ENCODE measurements at places on chromosomes 1 and 21. TPM values are rescaled to one million over a fixed set of nuclear protein-coding genes. Genes with fewer than 3 reads are reported as not detected.

- no peak for DNase-seq
Measured at GRCh38 chr1:167364826-167365225, 144.1 kb downstream of the POU2F1 start.

- DNase-seq: no peak
Measured at GRCh38 chr1:211610779-211611556, 32.0 kb upstream of the SLC30A1 start.

- DNase-seq: no peak
Measured at GRCh38 chr21:44089001-44089911, 17.9 kb upstream of the PWP2 start.

DNA sequence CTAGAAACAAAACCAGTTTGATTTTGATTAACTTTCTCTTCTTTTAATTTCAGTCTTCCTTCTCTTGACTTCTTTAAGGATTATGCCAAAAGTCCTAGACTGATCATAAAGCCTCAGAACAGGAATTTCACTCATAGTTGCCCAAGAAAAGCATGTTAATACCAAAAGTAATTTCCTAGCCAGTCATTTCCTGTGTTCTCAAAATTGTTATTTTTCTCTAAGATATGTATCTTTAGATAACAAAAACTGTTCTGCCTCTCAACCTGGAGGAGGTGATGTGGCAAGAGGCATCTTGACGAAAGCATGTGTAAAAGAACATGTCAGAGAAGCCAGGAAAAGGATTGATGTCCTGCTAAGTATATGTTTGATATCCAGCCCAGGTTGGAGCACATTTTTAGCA lies 78.0 kb upstream of the IPO9 start:
- no peak for DNase-seq

DNA sequence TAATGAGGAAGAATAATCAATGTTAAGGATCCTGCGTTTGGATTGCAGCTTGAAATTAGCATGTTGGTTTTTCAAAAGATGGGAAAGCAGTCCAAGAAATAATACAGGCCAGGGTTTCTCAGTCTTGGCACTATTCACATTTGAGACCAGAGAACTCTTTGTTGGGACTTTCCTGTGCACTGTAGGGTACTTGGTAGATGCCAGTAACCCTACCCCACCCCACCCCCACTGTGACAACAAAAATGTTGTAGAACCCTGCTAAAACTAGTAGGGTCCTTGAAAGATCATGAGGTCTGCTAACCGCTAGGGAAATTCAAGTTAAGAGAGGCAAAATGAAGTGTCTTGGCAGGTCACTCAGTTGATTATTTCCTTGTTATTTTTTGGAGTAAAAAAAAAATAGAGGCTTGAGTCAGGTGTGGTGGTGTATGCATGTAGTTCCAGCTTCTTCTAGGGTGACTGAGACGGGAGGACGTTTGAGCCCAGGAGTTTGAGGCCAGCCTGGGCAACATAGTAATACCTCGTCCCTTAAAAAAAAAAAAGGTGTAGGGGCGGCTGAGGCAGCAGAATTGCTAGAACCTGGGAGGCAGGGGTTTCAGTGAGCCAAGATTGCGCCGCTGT lies 53.3 kb downstream of the SPEN start:
- DNase-seq: no peak

TSPEAR gene
- not detected for total RNA-seq

EXO5 gene
- 12.6 TPM for total RNA-seq

RAB42 gene
- total RNA-seq: 2.2 TPM
